Stimulated activated CD4-positive, alpha-beta T cell treated with anti-CD3 and anti-CD28 coated beads, Interleukin-1b, Interleukin-23, amount 100 ng/mL, for 1 hour (primary cell): ENCODE measurements at places on chromosomes 2 and 18.

DNA sequence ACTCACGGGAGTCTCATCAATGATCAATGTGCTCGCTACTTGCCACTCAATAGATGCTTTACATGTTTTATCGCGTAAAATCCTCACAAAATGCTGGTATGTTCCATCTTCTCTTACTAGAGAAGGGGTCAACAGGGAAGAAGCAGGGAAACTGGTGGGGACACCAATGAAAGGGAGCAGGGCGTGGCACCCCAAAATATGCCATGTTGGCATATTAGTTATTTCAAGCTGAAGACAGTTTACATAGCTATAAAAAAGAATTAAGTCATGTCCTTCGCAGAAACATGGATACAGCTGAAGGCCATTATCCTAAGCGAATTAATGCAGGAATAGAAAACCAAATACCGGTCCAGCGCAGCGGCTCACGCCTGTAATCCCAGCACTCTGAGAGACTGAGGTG is 8.1 kb upstream of the ZNF236 start:
- no peak for DNase-seq

- no peak for DNase-seq
Observed at GRCh38 chr2:200052627-200053026, 97.2 kb downstream of the MAIP1 start.

GRCh38 chr18:44818668-44819403 is 138.1 kb downstream of the SETBP1 start:
- no peak for DNase-seq

DNA sequence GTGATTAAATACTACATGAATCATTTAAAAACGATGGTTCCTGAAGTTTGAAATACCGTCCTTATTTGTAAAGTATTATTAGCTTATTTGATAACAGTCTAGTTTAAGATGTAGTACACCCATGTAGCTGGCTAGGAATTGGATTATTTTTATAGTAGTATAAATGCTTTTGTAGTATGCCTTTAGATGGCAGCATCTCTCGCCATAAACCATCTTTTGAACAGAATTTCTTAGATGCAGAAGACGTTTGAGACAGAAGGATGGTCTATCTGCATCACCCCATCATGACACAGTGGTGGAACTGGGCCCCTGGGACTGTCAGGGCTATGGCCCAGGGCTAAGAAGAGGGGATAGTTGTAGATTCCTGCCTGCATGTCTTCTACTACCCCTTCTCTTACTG is 152.7 kb downstream of the WDSUB1 start:
- DNase-seq: no peak

GRCh38 chr2:161386228-161386824 is 29.8 kb upstream of the TBR1 start:
- no peak for DNase-seq

DNA sequence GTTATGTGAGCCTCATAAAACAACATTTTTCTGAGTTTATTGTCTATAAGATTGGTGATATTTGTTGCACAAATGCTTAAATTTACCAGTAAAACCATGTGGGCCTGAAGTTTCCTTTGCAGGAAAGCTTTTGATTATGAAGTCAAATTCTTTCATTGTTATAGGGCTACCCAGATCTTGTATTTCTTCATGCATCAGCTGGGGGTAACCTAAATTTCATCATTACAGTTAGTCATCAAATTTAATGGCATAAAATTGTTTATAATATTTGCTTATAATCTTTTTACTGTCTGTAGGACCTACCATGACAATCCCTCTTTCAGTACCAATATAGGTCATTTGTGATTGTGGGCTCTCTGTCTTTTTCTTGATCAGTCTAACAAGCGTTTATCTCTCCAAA is 47.8 kb downstream of the SMAD2 start:
- DNase-seq: no peak

GRCh38 chr18:50518787-50519546 is 40.9 kb upstream of the MAPK4 start:
- no peak for DNase-seq

DNA sequence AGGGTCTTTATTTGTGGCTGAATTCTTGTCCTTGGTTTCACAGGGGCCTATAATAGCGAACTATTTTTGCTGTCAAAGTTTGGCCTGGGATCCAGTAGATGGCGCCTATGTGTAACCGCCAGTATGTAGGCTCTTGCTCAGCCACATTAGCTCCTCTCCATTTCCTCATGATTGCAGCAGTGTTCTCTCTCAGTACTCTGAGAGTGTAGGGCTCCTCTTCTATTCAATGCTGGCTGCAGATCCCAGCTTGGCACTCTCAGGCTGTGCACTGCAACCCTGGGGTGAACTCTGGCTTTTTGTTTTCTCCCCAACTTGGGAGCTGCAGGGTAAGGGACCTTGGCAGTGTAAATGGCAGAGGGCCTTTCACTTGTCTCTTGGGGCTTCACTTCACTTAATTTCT is 344.6 kb upstream of the CHAC2 start:
- DNase-seq: no peak

- DNase-seq: no peak
Observed at GRCh38 chr2:196077821-196078220, 9.2 kb upstream of the DNAH7 start.

DNA sequence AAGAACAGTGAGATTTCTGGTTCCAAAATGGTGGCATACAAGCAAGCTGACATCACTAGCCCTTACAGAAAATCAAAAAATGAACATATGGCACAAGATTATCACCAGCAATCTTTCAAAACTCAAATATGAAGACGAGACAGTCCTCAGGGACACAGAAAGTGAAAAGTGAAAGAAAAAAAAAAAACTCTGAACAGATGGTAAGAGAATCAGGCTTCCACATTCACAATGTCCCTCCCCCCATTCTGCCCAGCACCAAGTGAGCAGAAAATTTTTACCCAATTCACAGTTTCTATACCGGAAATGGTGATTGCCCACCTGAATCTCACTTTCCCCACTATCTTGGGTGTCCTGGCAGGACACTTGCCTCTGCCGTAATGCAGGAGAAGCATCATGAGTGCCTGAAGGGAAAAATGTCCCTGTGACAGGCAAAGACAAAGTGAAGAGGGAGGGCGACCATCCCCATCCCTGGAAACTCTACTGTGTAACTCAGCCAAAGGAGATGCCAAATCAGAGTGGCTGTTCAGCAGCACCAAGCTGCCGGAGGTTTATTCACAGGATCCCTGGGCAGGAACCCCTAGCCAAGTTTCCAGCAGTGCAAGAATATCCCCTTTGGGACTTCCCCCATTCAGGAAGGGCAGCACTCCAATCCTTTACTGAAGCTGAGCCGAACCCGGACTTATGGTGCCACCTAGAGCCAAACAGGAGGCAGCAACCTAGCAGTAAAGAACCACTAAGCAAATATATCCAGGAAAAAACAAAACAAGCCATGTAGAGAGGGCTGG is 312.2 kb downstream of the LRATD1 start:
- no peak for DNase-seq

- no peak for DNase-seq
Observed at GRCh38 chr2:235659767-235660322, 166.0 kb downstream of the AGAP1 start.

DNA sequence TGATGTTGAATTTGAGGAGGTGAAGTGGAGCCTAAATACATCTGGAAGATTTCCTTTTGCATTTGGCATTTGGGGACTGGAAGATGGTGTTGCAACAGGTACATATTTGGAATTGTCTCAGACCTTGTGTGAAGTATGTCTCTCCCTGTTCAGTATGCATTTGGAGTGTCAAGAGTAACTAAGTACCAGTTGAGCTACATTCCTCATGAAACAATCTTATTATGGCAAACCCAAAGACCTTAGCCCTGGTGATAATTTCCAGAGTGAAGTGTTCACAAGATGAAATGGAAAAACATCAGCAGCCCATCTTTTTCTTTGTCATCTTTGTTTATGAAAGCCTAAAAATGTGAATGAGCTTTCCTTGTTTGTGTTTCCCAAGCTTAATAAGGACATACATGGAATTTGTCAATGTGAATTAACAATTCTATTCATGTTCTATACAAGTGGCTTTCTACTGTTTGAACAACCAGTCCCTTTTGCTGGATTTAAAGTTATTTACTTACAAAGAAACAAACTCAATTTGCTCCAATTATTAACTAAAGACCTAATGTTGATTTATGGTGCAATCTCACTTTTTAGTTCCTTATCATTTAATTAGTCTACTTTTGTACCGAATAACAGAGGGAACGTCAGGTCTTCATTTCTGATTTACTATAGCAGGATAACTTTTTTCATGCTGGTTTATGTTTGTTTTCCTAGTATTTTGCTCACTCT is 42.1 kb upstream of the PPP1R1C start:
- no peak for DNase-seq

DNA sequence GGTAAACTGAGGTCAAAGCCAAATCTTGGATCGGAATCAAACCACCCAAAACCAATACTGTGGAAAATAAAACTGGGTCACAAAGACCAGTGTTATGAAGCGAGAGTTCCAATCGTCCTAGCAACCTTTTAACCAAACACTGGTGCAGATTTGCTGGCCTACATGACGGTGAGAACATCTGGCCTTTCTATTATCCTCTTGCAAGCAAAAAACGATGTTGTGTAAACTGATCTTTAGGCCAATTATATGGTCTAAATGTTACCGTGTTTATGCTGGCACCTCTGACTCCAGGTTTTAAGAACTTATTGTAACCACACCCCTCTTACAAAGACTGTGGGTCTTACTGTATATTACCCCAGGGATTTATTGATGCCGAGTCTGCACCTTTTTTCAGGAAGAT is 145.9 kb downstream of the GFPT1 start:
- DNase-seq: no peak

DNA sequence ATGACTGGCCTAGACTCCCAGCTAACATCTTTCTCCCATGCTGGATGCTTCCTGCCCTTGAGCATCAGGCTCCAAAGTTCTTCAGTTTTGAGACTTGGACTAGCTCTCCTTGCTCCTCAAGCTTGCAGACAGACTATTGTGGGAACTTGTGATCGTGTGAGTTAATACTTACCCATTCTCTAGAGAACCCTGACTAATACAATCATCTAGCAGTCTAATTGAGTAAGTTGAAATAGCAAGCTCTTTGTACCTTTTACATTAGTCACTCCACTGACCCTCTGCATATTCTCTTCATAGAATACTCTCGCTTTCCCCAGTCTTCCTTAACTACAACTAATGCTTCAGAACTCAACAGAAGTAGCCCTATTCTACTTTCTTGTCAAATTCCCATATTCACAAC is 434.6 kb upstream of the NXPH2 start:
- DNase-seq: no peak

GRCh38 chr2:121873864-121874263 is 118.4 kb downstream of the TSN start:
- no peak for DNase-seq

GRCh38 chr18:3434685-3435084 is 15.3 kb upstream of the TGIF1 start:
- no peak for DNase-seq

GRCh38 chr2:100292022-100292580 is 30.2 kb downstream of the LONRF2 start:
- DNase-seq: no peak

GRCh38 chr2:115694651-115695050 is 1252.2 kb downstream of the DPP10 start:
- DNase-seq: no peak

DNA sequence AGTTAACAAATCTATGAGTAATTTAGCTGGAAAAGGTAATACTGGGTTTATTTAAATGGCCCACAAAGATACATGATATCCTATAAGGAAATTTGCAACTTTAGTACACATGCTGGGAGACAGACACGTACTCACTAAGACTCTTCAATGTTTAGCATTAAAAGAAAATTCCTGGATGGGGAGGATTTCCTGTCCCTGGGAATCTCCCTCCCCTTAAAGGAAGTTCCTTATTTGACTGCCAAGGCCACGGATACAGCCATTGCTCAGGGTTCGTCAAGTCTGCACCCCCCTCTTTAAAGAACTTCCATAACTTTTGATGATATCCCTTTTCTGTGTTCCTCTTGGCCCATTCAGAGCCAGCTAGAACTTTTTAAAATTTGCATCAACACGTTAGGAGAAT is 267.6 kb downstream of the CD226 start:
- DNase-seq: no peak

DNA sequence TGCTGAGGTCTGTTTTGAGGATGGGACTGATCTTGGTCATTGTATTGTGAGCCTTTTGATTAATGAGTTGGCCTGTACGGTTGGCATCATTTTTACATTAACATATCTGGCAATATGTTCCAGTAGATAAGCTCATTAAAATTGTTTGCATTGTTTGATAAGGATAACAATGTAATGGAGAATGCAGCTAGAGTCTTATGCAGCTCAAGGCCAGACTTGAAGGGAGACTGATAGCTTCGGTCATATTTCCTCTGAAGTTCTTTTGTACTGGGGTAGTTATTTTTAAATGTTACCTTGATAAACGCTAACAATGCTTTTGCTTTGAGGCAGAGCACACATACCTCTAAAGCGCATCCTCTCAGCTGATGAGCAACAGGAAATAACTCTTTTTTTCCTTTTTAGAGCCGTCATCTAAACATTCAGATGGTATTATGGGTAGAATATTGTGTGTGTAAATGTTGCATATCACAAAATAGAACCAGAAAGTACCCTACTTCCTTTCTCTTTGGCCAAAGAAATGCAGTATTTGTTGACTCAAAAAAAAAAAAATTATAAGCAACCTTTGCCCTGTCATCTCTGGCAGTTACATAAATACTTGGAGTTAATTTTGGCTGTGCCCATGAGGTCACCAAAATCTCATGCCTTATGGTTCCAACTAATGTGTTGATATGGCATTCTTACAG is 1.3 kb downstream of the MAPRE2 start:
- DNase-seq: no peak

DNA sequence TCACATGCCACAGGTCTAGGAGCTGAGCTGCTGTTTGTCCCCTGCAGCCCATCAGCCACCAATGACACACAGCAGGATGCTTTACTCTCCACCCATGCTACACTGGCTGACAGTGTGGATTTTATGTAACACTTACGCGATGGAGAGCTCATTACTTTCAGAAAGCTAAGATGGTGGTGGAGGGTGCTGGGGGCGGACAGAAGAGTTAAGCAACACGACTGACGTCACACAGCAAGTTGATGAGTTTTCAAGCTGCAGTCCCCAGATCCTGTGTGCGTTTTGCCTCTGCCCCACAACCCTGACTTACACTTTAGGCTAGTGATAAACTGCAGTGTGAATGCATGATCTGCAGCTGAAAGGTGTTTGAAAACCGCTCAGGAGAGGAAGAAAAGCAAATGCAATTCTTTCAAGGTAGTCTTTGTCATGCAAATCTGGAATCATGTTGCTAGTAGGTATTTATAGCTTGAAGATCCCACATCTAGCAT is 42.4 kb downstream of the MRPS5 start:
- DNase-seq: no peak

DNA sequence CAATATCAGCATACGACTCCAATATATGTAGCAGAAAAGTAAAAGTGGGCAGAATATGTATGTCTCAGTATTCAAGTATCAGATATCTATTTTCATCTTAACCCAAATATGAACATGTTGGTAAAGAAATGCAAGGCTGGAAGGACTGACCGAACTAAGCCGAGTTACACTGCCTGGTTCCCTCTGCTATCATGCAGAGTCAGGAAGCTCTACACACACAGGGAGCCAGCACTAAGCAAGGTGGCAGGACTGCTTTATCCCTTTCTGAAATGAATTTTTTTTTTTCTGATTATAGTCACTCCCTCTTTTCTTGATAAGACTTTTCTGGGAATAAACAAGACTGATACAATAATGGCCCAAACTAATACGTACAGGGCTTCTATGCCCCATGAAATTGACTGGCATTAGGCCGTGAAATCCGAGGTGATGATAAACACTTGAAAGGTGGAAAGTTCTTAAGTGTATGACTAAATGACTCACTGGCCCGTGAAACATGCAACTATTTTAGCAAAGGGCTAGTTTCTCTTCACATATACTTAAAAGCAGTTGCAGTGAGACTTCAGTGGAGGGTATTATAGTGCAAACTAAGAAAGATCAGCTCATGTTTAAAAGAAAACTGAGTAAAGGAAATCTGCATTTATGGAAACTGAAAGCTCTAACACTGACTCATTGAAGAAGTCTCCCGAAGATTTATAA is 14.9 kb downstream of the DPP4 start:
- DNase-seq: no peak
